ENCODE measurements at places on chromosomes 5 and 9.
A peak's percentile ranks its signal among the peaks of the same experiment; 100 is the strongest.

- DNase-seq: peak; percentile 25
Measured at GRCh38 chr5:168047043-168047668, 244.3 kb upstream of the WWC1 start.

DNA sequence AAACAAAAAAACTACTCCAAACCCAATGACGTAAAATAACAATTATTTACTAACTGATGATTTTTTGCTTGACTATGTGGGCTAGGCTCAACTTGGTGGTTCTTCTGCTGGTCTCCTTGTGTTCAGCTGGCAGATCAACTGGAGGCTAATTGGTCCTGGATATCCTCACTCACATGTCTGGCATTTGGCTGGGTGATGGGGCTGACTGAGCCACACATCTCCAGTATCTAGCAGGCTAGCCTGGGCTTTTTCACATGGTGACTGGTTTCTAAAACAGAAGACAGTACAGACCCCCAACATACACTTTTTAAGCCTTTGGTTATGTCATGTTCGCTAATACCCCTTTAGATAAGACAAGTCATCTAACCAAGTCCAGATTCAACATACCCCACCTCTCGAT lies 104.7 kb upstream of the PRRC1 start:
- DNase-seq: no peak

DNA sequence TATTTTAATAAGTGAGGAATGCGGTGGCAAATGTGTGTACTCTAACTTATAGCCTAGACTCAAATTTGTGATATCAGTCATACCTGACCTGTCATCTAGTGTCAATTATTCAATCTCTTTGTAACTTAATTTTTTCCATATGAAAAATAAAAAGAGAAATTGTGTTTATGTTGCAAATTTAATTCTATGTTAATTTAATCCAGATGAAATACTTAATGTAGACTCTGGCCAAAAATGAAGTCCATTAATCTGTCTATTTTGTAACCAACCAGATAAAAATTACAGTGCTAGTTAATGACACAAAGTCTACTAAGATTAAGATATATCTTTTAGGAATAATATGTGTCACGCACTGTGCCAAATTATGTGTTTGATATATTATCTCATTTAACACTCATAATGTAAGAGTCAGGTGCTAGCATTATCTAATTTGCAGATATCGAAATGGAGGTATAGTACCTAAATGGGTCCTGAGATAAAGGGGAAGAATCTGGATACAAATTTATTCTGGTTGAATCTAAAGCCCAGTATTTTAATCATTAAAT lies 712.1 kb downstream of the KCTD16 start:
- DNase-seq: no peak

DNA sequence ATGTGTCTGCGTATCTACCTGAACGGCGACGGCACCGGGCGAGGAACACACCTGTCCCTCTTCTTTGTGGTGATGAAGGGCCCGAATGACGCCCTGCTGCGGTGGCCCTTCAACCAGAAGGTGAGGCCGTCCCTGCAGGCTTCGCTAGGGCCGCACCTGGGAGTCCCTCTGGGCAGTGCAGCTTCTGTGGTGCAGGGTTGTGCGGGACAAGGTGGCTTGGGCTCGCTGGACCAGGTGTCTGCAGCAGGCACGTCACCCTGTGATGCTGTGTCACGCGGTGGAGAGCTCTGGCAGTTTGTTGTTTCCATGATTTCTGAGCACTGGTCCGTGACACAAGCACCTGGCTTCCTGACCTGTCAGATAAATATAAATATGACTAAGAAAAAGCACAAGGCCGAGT lies 20.7 kb downstream of the FBXW5 start:
- no peak for DNase-seq

GRCh38 chr5:109409844-109410388 lies at the start of gene PJA2:
Gene PJA2, minus strand, starts transcription at chr5:109409974. Its CDS starts 26,541 bp downstream, at chr5:109383433.
- peak; percentile 93 for DNase-seq

DNA sequence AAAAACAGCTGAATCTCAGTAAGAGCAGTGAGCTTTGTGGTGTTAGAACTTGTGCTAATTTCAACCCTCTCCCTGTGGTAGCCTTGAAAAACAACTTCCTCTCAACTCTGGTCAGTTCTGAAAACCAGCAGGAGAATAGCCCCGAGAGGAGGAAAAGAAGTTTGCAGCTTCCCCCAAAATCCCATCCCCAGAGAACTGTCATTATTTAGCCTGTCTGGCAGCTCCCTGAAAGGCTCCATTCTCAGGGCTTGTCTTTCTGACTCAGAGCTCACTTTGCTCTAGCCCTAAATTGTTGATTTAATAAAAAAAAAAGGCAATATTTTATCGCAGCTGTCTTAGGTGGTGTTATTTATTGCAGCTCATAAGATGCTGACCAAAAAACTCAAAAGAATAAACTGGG lies 11.4 kb upstream of the SLC45A2 start:
- no peak for DNase-seq

- DNase-seq: no peak
Measured at GRCh38 chr5:99105216-99105615, 176.4 kb upstream of the CHD1 start.

- DNase-seq: peak; percentile 69
Measured at GRCh38 chr9:37415011-37415719, 7.3 kb upstream of the GRHPR start.

DNA sequence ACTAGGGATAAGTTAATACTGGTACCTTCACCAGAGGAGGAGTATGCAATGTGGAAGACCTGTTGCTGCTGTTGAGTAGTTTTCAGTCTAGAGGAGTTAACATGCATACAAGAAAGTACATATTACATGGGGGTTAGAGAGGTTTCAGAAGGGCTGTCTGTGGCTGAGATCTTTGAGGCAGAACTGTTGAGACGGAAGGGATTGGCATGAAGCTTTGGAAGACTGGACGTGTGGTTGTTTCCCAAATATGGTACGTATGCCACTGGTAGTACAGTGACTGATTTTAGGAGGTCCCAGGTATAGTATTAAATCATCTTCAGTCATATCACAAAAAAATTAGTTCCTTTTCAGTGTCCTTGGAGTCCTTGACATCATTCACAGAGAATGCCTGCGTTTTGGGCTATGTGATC lies 17.6 kb downstream of the TNFAIP8 start:
- no peak for DNase-seq

DNA sequence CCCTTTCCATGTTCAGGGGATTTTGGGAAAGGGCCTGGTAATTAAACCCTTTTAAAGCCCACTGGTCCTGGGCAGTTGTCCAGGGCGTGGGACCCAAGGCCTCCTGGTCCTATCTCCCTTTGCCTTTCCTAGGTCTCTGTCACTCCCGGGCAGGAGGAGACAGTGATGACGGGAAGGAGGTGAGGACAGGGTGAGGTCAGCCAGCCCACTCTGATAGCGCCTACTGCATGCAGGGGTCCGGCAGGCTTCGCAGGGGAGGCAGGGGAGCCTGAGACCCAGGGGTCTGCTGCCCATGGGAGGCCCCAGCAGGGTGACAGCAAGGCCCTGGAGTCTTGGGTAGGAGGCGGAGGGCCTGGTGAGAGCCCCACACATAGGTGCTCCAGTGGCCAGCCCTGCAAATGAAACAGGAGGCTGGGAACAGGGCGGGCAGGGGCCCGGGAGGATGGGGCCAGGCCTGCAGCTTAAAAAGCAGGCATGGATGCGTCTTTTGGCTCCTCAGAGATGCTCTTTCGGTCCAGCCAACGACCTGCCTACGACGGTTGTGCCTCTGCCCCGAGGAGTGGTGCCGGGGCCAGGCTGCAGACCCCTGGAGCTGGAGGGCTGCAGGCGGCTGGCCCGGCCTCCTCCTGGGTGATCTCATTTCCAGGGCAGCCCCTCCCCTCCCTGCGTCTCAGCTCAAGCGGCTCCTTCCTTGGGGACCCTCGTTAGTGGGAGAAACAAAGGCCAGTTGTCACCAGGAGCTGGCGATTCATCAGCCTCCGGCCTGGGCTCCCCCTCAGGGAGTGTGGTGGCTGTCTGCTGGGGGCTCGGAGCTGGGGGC lies 6.7 kb upstream of the RXRA start:
- no peak for DNase-seq

DNA sequence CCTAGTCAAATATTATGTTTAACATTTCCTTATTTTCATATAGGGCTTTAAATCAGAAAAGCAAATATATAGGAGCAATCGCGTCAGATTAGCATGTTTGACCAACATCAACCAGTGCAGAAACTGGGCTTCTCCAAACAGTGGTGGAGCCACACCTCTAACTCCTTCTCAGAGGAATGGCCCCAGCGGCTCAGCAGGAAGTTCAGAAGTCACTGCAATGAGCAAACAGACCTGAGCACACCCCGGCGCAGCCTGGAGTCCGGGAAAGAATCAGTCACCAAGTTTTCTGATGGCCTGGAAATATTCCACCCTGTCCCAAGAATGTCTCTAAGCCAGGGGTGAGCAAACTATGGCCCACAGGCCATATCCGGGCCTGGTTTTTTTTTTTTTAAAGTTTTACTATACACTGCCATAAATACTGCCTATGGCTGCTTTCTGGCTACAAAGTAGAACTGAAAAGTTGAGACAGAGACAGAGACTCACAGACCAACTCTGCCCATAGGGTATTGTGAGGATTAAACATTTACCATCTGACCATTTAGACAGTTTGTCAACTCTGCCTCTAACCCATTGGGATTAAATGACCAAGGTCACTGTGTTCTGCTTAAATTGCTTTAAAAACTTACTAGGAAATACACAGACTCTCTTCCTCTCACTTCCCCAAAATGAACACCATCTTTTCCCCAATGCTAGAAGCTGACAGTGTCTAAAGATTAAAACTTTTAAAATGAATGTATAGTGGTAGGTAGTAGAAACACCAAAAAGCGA lies 5.4 kb downstream of the GOLM1 start:
- no peak for DNase-seq

- no peak for DNase-seq
Measured at GRCh38 chr5:65128226-65128625, 353.5 kb downstream of the ADAMTS6 start.

DNA sequence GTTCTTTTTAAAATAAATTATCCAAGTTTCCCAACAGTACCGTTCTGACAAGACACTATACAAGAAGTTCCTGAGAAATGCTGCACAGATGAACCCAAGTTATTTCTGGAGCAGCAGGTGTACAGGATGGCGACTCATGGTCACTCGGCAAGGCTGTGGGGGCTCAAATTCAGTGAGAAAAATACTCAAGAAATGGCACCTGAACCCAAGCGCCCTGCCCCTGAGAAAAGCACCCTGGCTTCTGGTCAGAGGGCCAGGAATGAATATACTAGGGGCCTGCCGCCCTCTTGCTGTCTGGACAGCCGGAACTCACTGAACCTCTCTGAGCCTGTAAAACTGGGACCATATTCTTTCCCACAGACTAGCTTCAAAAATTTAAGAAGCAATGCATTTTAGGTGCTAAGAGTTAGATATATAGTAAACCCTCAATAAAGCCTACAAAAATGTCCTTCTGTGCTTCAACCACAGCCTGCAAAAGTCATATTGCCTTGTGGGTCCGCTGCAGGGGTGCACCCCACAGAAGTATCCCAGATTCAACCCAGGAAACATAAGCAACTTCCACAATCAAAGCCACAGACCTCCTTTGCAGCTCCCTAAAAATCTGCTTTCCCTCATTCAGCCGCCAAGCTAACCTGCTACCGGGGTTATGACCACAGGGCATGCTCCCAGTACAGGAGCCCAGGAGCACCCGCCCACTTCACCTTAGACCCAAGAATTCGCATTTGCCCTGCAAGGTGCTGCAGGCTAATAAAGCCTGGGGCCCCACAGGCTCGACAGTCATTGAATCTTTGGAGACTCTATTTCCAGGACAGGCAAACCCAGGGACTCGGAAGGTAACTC lies 1.4 kb downstream of the RAPGEF1 start:
- DNase-seq: peak; percentile 41

DNA sequence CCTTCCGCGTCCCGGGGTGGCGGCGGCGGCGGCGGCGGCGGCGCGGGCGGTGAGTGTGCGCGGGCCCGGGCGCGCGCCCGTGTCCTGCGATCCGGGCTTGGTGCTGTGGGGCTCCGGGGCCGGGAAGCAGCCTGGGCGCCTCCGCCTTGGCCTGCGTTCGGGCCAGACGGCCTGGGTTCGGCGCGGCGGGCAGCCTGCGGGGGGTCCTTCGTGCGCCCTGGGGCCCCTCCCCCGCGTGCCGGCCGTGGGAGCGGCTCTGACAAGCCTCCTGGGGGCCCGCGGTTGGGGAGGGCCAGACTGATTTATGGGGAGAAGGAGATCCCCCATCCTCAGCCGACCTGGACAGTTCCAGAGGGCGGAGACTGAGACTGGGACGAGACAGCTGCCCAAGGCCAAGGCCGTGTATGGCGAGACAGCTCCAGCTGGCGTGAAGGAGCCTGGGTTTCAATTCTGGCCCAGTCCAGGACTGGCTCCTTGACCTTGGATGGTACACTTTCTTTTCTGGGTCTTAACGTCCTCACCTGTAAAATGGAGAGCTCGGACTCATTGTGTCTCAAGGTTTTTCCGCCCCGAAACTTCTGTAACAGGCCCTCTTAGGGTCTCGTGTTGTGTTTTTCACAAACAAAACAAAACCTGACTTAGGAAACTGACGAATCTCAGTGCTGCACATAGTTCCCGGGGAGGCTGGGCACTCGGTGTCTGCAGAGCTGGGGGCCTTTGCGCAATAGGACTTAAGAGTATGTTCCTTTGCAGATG lies 603 bp downstream of the TMEM268 start:
- peak; percentile 59 for DNase-seq

GRCh38 chr5:92525131-92525530 lies 1055.9 kb downstream of the NR2F1-AS1 start:
- no peak for DNase-seq

- peak; percentile 46 for DNase-seq
Measured at GRCh38 chr9:68653141-68653595, 51.9 kb upstream of the PIP5K1B start.

DNA sequence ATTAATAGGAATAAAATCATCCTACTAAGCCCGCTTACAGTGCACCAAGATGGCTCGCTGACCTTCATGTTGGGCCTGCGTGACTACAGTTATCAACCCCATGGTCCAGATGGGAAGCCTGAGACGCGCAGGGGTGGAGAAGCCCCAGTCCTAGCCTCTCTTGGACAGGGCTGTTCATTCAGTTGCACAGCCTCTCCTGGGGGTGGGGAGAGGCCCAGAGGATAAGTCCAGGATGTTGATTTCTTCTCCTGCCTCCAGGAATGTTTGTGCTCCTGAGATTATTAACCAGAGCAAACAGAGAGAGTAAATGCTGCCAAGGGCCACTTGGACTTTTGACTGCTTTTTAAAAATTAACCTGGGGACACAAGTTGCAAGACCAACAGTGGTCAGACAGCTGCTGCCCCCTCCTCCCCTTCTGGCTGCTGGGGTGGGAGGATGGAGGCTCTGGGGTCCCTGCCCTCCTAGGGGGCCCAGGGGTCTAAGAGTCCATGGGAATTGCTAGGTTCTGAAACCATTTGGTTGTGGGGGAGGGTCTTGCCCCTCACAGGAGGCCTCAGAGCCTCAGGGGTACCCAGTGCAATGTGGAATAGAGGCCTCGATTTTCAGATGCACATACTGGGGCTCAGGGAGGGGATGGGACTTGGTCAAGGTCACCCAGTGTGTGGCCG lies 2.8 kb upstream of the AMBP start:
- DNase-seq: no peak

- no peak for DNase-seq
Measured at GRCh38 chr9:130869250-130869649, 27.4 kb downstream of the QRFP start.

- peak; percentile 26 for DNase-seq
Measured at GRCh38 chr5:59724482-59725391, 168.8 kb downstream of the PDE4D start.

- no peak for DNase-seq
Measured at GRCh38 chr5:175883506-175883905, 12.1 kb downstream of the CPLX2 start.

GRCh38 chr9:93028448-93029006 lies 30.0 kb upstream of the SUSD3 start:
- DNase-seq: peak; percentile 74
